CD14-positive monocyte (primary cell): ENCODE measurements at places on chromosomes 11 and 22.
A peak's percentile ranks its signal among the peaks of the same experiment; 100 is the strongest.

DNA sequence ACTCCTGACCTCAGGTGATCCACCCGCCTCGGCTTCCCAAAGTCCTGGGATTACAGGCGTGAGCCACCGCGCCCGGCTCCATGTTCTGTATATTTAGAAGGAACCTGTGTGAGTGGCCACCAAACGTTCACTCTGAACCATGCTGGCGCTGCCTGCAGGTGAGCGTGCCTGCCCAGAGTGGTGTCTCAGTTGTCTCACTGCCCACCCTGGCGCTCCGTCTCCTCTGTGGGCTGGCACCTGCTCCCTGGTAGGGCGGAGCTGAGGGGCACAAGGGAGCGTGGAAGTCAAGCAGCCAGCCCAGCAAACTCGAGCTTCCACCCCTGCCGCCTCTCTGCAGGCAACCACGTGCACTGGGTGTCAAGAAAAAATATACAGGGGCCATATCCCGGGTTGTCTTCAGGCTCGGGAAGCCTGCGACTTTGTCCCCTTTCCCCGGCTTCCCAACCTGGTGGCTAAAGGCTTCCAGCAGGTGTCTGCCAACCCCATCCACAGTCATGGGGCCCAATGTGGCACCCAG lies 16.7 kb downstream of the TXN2 start:
- no peak for DNase-seq

DNA sequence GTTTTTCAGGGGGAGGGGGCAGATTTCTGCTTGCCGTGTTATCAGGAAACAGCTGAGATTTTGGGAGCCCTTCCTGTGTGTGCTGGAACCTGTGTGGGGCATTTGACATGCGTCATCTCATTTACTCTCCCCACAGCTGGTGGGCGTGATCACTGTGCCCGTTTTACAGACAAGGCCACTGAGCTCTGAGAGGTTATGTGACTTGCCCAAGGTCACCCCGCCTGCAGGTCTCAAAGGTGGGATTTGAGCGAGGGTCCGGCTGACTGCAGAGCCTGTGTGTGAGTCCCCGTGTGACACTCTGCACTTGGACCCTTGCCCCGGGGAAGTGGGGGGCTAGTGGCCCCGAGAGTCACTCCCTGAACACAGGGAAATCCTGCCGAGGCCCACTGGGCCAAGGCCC lies 48.5 kb upstream of the GCAT start:
- no peak for DNase-seq

GRCh38 chr11:65485920-65486219 lies 13.0 kb upstream of the MALAT1 start:
- no peak for DNase-seq

GRCh38 chr22:36350751-36351594 lies 36.8 kb downstream of the MYH9 start:
- no peak for DNase-seq

- DNase-seq, result no peak
These were observed 950 bp upstream of the ACER3 start for GRCh38 chr11:76859708-76860227.

- no peak for DNase-seq
These were observed 41.0 kb downstream of the KDM2A start for GRCh38 chr11:67160045-67160444.

DNA sequence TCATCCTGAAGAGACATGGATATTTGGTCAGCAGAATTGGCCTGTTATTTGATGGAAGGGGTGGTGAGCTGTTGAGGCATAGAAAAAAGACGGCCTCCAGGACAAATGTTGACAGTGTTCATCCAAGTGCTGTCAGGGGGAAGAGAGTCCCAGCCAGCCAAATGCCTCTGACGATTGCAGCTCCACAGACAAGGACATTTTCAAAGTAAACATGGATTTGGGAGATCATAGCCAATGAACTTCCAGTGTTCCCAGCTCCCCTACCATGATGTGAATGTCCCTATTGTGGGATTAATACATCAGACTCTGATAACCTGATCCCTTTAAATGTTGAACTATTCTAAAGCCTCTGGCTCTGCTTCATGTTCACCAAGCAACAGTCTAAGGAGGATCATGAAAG lies 31.2 kb upstream of the PSMA1 start:
- DNase-seq, result no peak

DNA sequence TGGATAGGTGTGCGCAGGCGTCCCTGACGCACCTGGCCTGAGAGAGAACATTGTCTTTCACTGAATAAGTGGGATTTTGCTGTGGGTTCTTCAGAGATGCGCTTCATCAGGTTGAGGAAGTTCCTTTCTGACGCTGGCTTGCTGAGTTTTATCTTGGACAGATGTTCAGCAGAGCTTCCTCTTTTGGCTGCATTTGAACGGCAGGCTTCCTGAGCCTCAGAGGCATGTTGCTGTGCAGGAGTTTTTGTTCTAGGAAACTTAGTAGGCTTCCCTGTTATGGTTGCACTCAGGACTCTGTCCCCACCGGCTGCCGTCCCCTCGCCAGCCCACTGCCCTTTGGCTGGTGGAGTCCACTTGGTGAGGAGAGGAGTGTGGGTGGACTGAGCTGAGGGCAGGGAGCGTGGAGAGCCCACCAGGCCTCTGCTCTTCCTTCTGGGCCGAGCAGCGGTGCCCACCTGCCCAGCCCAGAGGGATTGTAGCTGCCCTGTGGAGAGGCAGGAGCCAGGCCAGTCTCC lies 17.2 kb downstream of the FRMD8 start:
- peak; percentile 68 for DNase-seq

DNA sequence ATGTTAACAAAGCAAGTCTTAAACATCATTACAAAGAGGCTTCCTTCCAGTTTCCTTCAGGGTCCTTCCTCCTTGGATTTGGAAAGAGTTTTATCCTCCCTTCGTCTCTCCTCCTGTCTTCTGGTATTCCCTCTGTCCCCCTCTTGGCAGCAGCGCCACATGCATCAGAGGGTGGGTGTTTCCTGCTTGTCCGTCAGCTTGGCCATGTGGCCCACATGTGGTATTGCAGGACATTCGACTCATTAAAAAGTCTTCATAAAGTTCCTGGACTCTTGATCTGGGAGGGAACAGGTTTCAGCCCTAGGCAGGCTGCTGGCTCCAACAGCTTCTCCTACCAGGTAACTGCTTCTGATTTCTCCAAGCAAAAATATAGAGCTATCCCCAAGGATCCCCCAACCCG lies 189.8 kb downstream of the CSNK2A3 start:
- DNase-seq, result no peak

DNA sequence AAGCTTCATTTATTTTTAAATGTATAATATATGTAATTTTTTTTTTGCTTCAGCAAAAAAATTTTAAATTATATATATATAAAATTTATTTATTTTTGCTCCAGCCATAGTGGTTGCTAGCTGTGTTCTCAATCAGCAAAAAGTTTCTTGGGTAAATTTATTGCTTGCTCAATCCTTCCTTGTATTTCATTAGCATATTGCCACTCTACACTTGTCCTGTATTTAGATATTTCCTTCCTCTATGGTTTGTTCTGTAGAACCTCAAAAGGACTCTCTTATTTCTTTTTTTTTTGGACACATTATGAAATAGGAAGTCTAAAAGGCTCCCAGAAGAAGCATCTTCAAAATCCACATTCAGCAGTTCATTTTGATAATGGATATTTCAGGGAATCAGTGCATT lies 2.3 kb downstream of the PTPRJ start:
- peak; percentile 79 for DNase-seq

GRCh38 chr11:110323786-110324185 lies 27.4 kb upstream of the RDX start:
- no peak for DNase-seq

- DNase-seq, result no peak
These were observed at the start of gene PGR for GRCh38 chr11:101129203-101129943. Gene PGR, minus strand, starts transcription at chr11:101129813. Its CDS starts 743 bp downstream, at chr11:101129070.

- no peak for DNase-seq
These were observed 13.2 kb downstream of the ZNRF3 start for GRCh38 chr22:28896611-28897010.
